ENCODE measurements at places on chromosomes 3 and 15.

GRCh38 chr3:102727340-102727739, 292.5 kb downstream of the ZPLD1 start:
- no peak for DNase-seq

DNA sequence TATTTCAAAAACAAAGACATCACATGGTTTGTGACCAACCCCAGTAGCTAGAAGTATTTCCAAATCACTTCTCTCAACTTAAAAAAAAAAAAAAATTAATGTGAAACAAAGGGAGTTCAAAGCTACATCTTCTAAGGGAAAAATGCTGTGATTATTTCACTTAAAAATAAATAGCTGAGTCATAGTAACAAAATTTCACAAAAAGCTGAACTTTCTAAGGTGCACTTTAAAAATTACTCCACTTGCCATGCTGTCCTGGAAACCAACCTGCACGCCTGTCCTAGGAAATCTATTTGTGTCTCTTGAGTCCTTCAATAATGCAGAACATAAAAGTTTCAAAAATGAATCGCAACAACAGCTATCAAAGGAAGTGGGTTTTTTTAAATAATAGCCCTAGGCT, 1.8 kb downstream of the ACAP2 start:
- DNase-seq: no peak

GRCh38 chr3:95097493-95097892, 1034.6 kb downstream of the NSUN3 start:
- peak; percentile 20 for DNase-seq

- no peak for DNase-seq
Measured at GRCh38 chr15:52383100-52383588, 87.5 kb upstream of the MYO5C start.

- no peak for DNase-seq
Measured at GRCh38 chr3:144821583-144821982, 850.0 kb downstream of the DIPK2A start.

Measured in head of caudate nucleus (tissue), 42 donors.